ENCODE measurements at places on chromosomes 1 and 21. TPM values are rescaled to one million over a fixed set of nuclear protein-coding genes. Genes with fewer than 3 reads are reported as not detected.

The OR2M3 gene
- total RNA-seq, result not detected

- no peak for DNase-seq
These were observed 52.5 kb downstream of the HSPG2 start for GRCh38 chr1:21884456-21885235.

- DNase-seq, result no peak
These were observed 6.3 kb upstream of the GOLT1A start for GRCh38 chr1:204219971-204220616.

DNA sequence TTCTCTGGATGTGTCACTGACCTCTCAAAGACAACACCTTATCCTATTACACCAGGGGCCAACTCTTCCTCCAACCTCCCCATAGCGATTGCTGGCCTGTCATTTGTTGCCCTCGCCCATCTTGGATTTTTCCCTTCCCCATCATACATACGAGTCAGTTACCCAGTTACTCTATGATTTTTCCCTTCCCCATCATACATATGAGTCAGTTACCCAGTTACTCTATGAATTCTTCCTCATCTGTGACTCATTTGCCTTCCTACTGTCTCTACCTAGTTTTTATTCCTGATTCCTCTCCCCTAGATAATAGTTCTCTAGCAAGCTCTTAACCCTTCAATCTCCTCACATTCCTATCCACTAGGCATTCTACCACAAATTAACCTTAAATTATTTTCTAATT lies 178.8 kb downstream of the NR5A2 start:
- no peak for DNase-seq

DNA sequence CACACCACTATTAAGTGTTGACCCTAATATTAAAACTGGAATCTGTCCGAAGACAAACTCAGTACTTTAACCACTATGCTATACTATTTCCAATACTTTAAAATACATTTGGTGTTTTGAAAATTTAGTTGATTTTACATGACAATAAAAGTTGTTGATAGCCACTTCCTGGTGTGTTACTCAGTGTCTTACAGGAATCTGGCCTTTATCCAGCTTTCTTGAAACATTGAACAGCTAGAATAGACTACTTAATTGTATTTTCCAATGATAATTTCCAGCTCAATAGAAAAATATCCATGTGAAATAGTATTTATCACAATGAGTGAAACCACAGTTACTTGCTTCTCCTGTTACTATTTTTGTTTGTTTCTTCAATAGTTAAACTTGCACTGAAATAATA lies 369.6 kb upstream of the ADGRL4 start:
- no peak for DNase-seq

- DNase-seq, result no peak
These were observed 586.3 kb downstream of the LRRIQ3 start for GRCh38 chr1:73611681-73612080.

- DNase-seq, result no peak
These were observed 675 bp downstream of the TMCO2 start for GRCh38 chr1:40248412-40248811.

GRCh38 chr1:212746546-212746945 lies 45.0 kb downstream of the NSL1 start:
- DNase-seq, result no peak

DNA sequence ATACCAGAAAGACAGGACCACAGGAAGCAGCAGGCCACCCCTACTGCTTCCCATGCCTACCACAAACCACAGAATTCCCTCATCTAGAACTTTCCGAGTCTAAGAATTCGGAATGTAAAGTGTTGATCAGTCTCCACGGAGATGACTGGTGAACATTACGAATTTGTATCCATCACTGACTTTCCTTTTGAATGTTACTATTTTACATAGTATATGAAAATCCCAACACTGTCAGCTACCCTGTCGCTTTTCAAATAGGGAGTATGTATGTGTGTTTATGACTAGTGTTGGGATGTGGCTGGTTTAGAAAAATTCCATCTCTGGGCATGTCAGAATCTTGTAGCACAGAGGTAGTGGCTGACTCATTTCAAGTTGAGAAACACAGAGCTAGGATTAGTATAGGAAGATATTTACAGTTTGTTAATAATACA lies 118.2 kb downstream of the COQ8A start:
- no peak for DNase-seq

DNA sequence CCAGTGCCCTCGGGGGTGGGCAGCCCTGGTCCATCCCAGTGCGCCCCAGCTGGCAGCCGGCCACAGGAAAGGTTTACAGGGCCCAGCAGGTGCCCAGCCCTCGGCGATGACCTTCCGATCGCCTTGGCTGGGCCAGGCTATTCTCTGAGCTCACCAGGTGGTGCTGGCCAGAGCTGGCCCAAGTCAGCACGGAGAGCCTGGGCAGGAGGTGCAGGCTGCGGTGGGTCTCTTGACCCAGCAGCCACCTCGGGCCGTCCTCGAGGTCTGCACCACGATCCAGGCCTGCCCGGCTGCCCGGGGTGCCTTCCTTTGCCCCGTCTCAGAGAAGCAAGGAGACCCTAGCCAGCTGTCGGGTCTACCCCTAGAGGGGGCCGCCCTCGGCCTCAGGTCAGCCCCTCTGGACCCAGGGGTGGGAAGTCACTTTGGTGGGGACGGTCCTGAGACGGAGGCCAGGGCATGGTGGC lies 370 bp downstream of the PERM1 start:
- no peak for DNase-seq

DNA sequence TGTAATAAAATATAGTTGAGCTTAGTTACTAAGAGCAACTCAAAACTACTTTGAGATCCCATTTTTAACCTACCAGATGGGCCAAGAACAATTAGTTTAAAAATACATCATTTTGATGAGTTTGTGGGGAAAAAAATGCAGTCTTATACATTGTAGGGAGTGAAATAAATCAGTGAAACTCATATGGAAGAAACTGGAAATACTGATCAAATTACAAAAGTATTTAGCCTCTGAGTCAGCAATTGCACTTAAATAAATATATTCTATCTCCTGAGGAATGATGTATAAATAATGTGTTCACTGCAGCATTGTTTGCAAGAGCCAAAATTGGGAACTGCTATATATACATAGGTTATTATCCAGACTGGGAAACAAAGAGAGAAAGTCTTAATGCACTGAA lies 4.6 kb upstream of the SMCP start:
- DNase-seq, result peak; percentile 59

All from tongue (tissue), 3 donors.